ENCODE measurements at places on chromosomes 6 and 20. TPM values are rescaled to one million over a fixed set of nuclear protein-coding genes. Genes with fewer than 3 reads are reported as not detected.

The PIM1 gene
- total RNA-seq = 38.8 TPM

The AARS2 gene
- 17.8 TPM for total RNA-seq

The RRAGD gene
- total RNA-seq = 0.26 TPM

The EFCAB8 gene
- not detected for total RNA-seq

The HEY2 gene
- total RNA-seq = under 0.01 TPM

The TFEB gene
- 8.8 TPM for total RNA-seq

The DEFB123 gene
- total RNA-seq = not detected

The CCN2 gene
- 254 TPM for total RNA-seq

The IP6K3 gene
- total RNA-seq = 5.5 TPM

All from uterus (tissue), 4 donors.